Activated CD4-positive, alpha-beta T cell treated with anti-CD3 and anti-CD28 coated beads, Interleukin-2, Interleukin-6, amounts not matched to agents 100 ng/mL and 50 ng/mL, durations not matched to agents 16 hours and 8 hours (primary cell): ENCODE measurements at places on chromosomes 1 and 21.

GRCh38 chr1:159307346-159308020 lies 5.3 kb downstream of the FCER1A start:
- DNase-seq = no peak

GRCh38 chr1:156894001-156894400 lies 483 bp downstream of the PEAR1 start:
- no peak for DNase-seq

- no peak for DNase-seq
Observed at GRCh38 chr1:206143537-206144172, 26.5 kb upstream of the AVPR1B start.

- no peak for DNase-seq
Observed at GRCh38 chr1:24266998-24267397, 52.2 kb upstream of the GRHL3 start.

- no peak for DNase-seq
Observed at GRCh38 chr1:21955501-21956281, 18.6 kb upstream of the HSPG2 start.

DNA sequence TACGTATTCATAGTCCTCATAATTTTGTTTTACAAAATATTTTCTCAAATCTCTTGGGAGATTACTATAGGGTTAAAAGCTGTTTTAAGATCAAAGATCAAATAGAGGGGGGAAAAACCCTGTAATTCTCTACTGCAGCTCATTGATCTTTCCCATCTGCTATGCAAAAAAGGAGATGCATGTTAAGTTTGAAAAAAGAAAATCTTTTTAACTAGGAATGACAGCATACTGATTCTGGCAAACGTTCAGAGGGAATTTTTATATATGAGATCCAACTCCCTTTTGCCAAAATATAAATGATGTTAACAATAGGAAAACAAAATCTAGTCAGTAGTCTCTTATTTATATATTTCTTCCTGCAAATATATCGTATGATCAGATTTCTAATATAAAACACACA lies 69.1 kb downstream of the SMYD3 start:
- DNase-seq = no peak

GRCh38 chr21:37993071-37993470 lies 76.8 kb upstream of the KCNJ6 start:
- DNase-seq = no peak
